NAMALWA (cell line): ENCODE measurements at places on chromosomes 1 and 21.

GRCh38 chr21:39552856-39553255, 59.9 kb upstream of the B3GALT5 start:
- DNase-seq: no peak

DNA sequence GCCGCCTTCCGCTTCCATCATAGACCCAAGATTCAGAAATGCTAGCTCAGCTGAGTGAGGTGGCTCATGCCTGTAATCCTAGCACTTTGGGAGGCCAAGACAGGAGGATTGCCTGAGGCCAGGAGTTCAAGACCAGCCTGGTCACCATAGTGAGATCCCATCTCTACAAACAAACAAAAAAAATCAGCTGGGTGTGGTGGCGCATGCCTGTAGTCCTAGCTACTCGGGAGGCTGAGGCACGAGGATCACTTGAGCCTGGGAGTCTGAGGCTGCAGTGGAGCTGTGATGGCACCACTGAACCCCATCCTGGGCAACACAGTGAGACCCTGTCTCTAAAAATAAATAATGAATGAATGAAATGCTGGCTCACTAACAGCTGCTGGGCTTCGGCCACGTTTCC, 39.7 kb downstream of the TOMM20 start:
- DNase-seq: no peak

DNA sequence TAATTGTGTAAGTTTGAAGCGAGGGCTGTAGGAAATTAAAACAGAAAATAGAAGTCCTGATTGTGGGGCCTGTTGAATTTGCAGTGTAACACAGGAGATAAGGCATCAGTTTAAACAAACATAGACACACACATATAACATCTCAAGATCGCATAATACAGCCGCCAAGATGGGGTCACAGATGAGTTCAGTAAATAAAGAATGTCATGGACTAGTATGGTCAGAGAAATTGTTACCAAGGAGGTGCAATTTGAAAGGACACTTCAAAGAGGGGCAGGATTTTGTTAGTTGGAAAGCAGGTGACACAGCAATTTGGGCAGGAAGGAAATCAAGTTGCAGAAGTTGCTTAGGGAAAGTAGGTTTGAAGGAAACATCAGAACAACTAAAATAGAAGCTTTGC, 450.0 kb downstream of the USP25 start:
- DNase-seq: peak; percentile 19

GRCh38 chr1:192940658-192941057, 118.5 kb downstream of the UCHL5 start:
- DNase-seq: no peak

GRCh38 chr1:207565546-207566468, 69.8 kb downstream of the CR1 start:
- no peak for DNase-seq

GRCh38 chr1:60088620-60089155, 15.1 kb upstream of the C1orf87 start:
- peak; percentile 13 for DNase-seq

DNA sequence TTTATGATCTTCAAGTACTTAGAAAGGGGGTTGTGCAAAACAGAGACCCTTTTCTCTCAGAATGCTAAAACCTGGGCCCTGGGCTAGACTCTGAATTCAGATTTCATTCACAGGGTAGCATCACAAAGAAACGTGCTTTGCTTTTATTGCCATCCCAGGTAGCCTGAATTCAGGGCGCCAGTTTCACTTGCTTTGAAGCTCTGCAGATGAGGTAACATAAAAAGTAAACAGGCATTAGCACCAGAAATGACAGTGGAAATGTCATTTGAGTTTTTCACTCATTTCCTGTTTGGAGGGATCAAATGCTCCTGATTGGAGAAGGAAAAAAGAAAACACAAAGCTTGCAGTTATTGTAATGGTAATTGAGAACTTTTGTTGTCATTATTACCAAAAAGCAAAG, 2.6 kb downstream of the SYPL2 start:
- DNase-seq: no peak

- DNase-seq: no peak
These were observed 28.9 kb downstream of the RNF2 start for GRCh38 chr1:185074307-185074706.

DNA sequence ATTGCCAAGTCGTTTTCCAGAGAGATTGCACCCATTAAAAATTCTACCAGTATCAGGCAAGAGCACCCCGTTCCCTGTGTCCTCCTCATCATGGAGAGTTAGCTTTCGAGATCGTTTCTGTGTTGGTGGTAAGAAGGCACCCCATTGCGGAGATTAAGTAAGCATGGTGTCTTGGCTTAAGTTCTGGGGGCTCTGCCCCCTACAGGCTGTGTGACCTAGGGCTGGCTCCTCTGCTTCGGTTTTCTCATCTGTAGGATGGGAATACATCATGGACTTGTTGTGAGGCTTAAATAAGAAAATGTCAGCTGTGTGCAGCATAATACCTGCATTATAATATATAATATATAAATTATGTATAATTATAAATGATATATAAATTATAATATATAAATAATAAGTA, 36.8 kb upstream of the TENT5C start:
- peak; percentile 3 for DNase-seq

- peak; percentile 48 for DNase-seq
These were observed 81.2 kb upstream of the RAVER2 start for GRCh38 chr1:64663668-64664067.

DNA sequence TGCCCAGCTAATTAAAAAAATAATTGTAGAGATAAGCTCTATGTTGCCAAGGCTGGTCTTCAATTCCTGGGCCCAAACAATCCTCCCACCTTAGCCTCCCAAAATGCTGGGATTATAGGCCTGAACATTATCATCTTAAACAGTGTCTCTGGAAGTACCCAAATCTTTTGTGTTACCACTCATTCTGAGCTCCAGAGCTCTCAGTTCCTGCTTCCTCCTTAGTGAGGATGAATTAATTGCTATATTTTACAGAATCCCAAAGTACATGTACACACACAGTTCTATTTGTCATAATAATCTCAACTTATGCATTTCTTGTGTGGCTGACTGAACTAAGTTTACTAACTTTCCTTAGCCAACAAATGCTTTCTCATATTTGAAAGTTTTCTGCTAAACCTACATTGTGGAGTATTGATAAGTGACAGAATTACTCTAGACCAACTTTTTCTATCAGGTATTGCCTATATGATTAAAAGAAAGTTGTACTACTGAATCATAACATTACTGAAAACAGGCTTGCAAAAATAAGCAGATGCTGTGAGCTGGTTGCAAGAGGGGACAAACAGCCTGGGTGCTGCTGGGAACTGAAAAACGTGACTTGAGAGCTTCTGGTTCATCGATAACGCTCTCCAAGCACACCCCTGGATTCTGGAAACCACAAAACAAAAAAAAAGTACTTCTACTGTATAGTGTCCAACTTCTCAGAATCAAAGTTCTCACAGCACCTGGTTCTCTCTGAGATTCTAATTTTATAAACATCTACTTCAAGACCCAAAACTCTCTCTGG, 15.3 kb downstream of the VAV3 start:
- DNase-seq: no peak

DNA sequence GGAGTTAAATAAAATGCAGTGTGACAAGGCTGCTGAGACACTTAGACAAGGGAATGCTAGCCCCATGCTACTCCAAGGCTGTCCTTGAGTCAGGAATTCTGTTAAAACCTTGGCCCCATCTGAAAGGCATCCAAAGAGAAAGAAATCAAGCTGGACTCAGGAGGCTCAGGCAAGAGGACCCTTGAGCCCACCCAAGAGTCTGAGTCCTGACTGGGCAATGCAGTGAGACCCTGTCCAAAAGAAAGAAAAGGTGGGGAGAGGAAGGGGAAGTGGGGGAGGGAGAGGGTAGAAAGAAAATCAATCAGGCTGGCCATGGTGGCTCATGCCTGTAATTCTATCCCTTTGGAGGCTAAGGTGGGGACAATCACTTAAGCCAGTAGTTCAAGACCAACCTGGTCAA, 26.7 kb downstream of the CLSTN1 start:
- DNase-seq: no peak

DNA sequence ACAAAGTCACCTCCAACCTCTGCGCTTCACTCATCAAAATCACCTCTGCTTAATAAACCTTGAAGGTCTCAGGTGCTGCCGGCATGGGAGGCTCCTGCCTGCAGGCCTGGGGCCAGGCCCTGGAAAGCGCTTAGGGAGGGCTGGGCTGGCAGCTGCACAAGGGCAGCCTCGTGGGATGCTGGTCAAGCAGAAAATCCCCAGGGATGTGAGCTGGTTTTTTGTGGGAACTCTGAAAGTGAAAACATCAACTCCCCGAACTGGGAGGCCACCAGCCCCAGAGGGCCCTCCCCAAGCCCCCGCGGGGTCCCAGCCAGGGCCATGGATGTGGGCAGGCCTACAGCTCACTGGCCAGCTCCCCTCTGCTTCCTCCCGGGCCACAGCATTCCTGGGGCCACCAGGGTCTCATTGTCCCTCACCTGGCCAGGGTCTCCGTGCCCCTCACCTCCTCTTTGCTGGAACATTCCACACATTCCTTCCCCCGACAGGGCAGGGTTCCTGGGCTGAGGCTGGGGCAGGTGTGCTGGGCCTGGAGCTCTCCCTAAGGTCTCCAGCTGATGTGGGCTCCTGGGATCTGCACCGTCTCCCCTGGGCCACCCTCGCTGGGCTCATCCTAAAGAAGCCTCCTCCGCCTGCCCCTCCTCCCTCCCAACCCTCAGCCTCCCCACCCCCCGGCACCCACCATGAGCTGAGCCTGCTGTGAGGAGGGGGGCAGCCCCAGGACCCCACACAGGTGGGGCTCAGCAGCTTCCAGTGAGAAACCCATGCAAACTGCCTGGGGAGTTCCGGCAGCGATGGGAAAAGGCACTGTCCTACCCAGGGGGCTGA, 36.0 kb upstream of the POFUT2 start:
- DNase-seq: no peak

DNA sequence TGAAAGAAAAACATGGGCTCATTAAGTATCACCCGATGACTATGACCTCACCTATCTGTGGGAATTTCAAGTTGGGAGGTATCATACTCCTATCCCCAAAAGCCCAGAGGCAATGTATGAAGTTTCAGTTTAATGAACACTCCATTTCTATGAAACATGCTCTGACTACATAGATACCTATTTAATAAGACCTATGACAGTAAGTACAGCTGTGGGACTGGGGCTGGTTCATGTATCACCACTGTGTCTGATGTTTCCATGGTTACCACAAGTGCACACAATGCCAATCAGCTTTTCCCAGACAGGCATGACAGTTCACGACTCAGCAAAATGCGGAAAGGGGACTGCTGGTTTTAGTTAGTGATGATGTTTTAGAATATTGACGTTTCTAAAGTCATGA, 167.7 kb downstream of the SIPA1L2 start:
- DNase-seq: no peak

DNA sequence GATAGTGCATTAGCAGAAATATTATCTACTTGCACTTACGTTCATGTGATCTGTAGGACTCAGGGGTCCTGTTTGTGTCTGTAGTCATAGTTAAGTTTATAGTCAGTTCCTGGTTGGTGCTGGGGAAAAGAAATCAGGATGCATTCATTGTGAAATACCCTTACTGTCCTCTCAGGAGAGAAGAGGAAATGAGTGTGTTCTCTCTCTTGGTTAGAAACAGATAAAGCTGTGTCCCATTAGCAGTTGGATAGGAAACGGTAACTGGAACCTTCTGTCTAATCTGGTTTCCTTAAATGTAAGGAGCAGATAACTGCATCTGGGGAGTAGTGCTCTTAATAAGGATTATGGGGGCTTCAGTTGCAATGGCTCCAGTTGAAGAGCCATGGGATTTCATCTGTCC, 8.9 kb downstream of the SDCCAG8 start:
- no peak for DNase-seq

DNA sequence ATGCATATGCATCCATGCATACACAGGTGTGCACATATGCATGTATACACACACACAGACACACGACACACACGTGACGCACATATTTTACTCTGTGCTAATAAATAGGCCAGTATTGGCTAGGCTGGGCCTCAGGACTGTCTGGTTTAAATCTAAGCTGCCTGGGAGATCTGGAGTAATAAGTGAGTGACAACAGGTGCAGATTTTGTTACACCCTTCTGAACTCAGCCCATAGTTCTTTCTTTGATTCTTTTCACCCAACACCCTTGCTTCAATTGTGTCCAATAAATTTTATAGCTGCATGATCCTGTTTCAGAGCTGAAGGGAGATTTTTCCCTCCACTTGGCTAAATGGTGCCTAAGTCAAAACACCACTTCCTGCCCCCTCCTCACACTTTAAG, 132.8 kb downstream of the FGGY start:
- no peak for DNase-seq

- DNase-seq: no peak
These were observed 15.5 kb downstream of the IBA57 start for GRCh38 chr1:228180959-228181644.

DNA sequence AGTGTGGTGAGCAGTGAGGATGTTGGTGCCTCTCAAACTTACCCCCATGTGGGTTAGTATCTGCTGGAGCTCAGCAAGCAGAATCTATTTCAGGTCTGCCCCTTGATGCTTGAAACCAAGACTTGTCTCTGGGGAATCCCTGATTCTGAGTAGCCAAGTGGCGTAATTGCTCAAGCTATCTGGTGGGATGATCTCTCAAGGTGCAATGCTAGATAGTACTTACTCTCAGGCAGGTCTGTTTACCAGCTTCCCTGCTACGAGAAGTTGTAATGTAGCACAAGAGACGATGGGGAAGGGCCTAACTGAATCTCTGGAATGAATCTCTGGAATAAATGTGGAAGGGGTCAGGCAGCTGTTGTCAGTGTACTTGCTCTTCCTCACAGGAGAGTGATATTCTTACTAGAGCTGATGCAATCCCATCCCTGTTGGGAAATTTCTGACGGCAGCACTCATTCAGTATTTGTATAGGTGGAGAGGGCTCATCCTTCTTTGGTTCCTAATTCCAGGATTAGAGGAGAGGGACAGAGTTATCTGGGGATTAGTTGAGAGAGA, 65.4 kb downstream of the MACF1 start:
- peak; percentile 75 for DNase-seq

DNA sequence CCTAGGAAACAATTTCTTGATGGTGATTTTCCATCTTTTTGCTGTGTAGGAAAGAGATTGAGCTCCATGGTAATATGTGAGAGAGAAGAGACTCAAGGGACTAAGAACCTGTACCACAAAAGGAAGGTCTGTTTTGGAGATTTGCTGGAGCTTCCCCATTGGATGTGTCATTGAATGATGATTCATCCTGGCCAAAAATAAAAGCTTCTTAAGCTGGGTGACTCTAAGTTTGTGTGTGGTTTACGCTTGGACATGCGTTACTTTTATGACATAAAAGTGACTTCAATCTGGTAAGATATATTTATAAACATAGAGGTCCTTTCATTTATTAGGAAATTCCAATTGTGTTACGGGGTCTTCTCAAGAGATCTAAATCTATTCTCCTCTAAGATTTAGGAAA, 17.4 kb upstream of the IL19 start:
- DNase-seq: no peak

GRCh38 chr1:157472056-157472701, 80.1 kb downstream of the FCRL5 start:
- DNase-seq: no peak

GRCh38 chr1:184552446-184552845, 165.6 kb downstream of the C1orf21 start:
- DNase-seq: no peak
